Thymus (tissue), 14 donors: ENCODE measurements at places on chromosomes 7 and 10. TPM values are rescaled to one million over a fixed set of nuclear protein-coding genes. Genes with fewer than 3 reads are reported as not detected.
A peak's percentile ranks its signal among the peaks of the same experiment; 100 is the strongest.

ZNF680 gene
- total RNA-seq = 16.9 TPM

CAMK2B gene
- total RNA-seq = 0.85 TPM

GRCh38 chr10:60029475-60029874, 123.1 kb upstream of the CCDC6 start:
- DNase-seq = no peak

GRCh38 chr10:7039859-7040258, 371.0 kb downstream of the SFMBT2 start:
- DNase-seq = no peak

- DNase-seq = peak; percentile 83
Observed at GRCh38 chr10:63157845-63158624, 24.9 kb downstream of the NRBF2 start.
